ENCODE measurements at places on chromosomes 1 and 21. TPM values are rescaled to one million over a fixed set of nuclear protein-coding genes. Genes with fewer than 3 reads are reported as not detected.

The HSD11B1 gene
- 10.6 TPM for total RNA-seq

The GPR25 gene
- not detected for total RNA-seq

The UBXN10 gene
- not detected for total RNA-seq

The MIXL1 gene
- total RNA-seq: 0.12 TPM

The SPRR2E gene
- total RNA-seq: not detected

The SPATA17 gene
- total RNA-seq: 0.50 TPM

The GABPA gene
- total RNA-seq: 29.3 TPM

The ZNF683 gene
- not detected for total RNA-seq

The SERPINC1 gene
- 0.12 TPM for total RNA-seq

The PARK7 gene
- 275 TPM for total RNA-seq

The PYGO2 gene
- 9.5 TPM for total RNA-seq

The NBPF6 gene
- not detected for total RNA-seq

The SYDE2 gene
- 8.4 TPM for total RNA-seq

The SLAMF7 gene
- total RNA-seq: not detected

The TACSTD2 gene
- total RNA-seq: 0.11 TPM

The DMRTA2 gene
- total RNA-seq: 0.11 TPM

The C1QA gene
- not detected for total RNA-seq

The DCST1 gene
- not detected for total RNA-seq

The HENMT1 gene
- 1.7 TPM for total RNA-seq

The GCSAML gene
- total RNA-seq: under 0.01 TPM

The CHIA gene
- not detected for total RNA-seq

The KIF14 gene
- total RNA-seq: 8.5 TPM

The TCHH gene
- not detected for total RNA-seq

The BARHL2 gene
- total RNA-seq: not detected

The HCRTR1 gene
- total RNA-seq: not detected

The BNIPL gene
- total RNA-seq: 0.11 TPM

The CALML6 gene
- total RNA-seq: 0.22 TPM

The UBL4B gene
- total RNA-seq: not detected

The RSPH1 gene
- total RNA-seq: not detected

The MATN1 gene
- total RNA-seq: not detected

The HES2 gene
- under 0.01 TPM for total RNA-seq

The TARBP1 gene
- 25.5 TPM for total RNA-seq

The HSPA6 gene
- 4.6 TPM for total RNA-seq

The CFHR4 gene
- not detected for total RNA-seq

The C1QTNF12 gene
- total RNA-seq: 2.0 TPM

The SPRR3 gene
- total RNA-seq: not detected

The LCE3D gene
- not detected for total RNA-seq
